ENCODE measurements at places on chromosomes 2 and 18.

DNA sequence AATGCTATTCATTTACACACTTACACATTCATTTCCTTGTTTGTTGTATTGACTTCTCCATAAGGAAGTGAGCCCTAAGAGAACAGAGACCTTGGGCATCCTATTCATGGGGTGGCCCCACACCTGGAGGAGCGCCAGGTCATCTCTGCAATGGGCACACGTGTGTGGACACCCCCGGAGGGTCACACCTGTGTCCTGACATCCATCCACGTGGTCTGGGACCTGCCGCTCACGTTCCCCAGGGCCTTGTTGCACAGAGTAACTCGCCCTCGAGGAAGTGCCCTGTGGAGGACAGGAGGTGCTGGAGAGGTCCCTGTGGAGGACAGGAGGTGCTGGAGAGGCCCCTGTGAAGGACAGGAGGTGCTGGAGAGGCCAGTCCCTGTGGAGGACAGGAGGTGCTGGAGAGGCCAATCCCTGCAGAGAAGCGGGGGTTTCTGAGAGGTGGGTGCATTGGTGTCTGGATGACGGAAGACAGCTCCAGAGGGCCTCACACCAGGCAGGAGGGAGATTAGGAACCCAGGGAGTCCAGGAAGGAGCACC, 73.2 kb upstream of the GPC1 start:
- no peak for DNase-seq

DNA sequence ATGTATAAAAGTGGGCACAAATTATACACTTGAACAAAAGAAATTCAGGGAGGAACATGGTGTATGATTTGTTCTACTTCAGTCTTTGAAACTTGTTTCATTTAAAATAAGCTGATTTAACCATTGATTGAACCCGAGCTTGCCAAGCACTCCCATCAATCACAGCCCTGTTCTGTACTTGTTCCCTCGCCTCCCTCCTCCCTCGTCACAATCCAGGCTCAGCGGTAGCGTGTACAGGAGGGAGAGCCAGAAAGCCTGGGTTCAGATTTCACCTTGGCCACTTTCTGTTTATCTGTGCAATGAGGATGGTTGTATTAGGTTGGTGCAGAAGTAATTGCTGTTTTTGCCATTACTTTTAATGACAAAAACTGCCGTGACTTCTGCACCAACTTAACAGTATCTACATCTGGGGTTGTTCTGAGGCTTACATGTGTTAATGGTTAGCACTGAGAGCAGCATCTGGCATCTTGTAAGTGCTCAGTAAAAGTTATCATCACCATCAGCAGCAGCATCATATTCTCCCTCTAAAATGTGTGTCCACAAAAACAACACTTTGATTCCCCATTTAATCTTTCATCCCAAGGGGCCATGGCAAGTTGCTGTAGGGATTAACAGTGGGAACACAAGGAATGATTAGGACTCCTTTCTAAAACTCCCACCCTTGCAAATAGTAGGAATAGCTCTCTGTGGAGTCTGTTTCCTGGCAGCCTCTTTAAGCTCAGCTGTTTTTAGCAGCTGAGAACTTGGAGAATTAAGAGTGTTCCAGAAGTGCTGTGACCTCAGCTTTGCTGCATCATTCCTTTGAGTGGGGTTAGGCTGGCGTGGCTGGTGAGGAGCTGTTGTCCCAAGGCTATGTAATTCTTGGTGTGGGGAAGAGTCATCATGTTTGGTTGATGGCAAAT, 4.7 kb downstream of the DPYSL5 start:
- DNase-seq, result no peak

DNA sequence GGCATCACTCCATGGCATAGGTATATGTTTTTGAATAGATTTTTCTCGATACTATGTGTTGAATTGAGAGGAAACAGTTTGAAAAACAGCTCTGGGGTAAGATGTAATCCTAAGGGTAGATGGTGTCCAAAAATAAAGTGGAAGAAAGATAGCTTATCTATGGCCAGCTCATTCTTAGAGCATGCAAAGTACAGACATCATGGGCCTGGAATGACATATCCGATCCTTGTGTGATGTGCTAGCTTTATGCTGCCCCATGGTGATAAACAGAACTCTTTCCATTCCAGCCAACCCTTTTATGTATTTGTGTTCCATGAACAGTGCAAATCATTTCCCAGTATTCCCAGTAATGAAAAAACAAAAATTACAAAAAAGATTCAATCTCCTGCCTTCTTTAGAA, 390.2 kb upstream of the NXPH2 start:
- no peak for DNase-seq

GRCh38 chr2:15675456-15676195, 84.0 kb downstream of the DDX1 start:
- DNase-seq, result no peak

GRCh38 chr18:69444221-69444620, 43.5 kb downstream of the DOK6 start:
- no peak for DNase-seq

- no peak for DNase-seq
Measured at GRCh38 chr18:38007026-38007425, 441.4 kb upstream of the CELF4 start.

DNA sequence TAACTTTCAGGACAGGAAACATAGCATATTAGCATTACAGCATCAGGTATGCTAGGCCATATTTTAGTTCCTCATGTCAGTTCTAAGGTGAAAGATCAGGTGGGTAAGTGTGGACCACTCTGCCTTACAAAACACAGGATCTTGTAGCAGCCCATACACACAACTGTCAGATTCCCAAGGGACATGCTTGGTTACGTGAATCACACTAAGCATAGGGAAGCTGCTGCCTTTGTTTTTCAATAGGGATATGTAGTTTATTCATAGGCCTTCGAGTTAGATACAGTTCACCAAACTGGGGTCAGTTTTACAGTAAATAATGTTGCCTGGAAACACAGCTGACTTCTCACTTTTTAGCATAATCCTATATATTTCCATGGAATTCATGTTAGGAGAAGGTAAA, 116.1 kb upstream of the OTX1 start:
- DNase-seq, result no peak

All from iPS DF 6.9 (cell line).